ENCODE measurements at places on chromosomes 6 and 20.

DNA sequence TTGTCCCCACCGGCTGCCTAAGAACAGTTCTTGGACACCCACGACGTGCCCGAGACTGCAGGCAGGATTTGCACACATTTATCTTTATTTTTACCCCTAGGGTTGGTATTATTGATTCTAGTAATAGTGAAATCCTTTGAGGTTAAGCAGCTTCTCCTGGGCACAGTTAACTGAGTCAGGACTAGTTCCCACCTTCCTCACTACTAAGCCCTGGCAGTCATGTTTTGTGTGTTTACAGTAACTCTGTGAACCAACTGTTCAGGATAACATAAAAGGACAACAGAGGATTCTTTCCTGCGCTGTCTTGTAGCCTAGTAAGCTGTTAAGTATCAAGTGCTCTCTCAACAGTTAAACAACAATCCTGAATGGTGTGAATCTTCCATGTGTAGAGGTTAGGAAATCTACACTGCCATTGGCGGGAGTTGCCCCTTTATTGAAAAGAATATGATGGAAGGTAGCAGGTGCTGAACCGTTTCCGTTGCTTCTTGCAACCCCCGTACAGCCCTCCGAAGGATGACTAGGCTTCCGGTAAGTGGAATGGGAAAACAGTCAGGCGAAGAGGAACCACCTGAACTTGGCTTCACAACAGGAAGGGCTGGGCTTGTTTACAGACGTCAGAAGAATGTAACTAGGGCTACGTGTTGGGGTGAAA, 979 bp upstream of the SOD2 start:
- no peak for DNase-seq

DNA sequence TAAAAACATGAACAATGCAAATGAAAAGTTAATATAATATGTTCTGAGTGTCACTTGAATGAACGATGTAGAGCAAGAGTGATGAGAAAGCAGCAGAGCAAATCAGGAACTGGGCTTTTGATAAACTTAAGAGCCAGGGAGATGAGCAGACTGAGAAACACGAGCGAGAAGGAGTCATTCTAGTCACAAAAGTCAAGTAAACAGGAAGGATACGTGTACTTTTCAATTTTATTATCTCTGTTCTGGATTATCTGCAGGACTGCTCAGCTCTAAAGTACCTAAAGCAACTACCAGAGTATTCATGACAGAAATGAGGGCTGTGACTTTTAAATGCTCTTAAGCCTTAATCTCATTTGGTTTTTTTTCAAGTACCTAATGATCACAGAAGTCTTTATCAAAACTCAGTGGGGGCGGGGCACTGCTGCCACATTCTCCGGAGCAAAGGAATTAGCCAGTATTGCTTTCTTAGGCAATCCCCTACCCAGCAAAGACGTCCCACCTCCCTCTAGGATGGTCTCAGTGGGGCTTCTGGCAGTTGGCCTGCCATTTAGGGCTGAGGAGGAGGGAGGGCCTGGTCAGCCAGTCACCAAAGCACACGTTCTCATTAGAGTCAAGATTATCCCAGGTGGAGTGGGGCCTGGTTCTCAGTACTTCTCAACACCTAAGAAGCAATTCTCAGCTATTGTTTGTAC, 8.6 kb downstream of the MAN1A1 start:
- DNase-seq, result no peak

DNA sequence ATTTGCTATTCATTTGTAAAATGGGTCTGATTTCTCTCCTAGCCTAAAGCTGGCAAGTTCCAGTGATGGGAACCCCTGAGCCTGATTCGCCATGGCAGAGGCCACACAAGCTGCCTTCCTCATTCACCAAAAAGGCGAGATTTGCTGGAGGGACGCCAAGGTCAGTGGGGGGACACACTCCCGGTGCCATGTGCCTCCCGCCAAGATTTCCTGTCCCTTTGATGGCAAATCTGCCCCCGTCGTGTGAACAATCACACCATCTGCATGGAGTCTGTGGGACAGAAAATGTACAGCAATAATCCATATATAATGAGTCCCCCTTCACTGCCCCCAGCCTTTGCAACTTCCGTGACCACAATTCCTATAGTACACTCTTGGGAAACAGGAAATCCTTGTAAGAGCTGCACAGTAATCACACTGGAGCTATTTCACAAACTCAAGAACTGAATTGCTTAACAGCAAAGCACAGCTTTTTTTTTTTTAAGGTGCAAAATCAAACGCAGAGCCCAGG, 15.7 kb upstream of the IGF2R start:
- no peak for DNase-seq

DNA sequence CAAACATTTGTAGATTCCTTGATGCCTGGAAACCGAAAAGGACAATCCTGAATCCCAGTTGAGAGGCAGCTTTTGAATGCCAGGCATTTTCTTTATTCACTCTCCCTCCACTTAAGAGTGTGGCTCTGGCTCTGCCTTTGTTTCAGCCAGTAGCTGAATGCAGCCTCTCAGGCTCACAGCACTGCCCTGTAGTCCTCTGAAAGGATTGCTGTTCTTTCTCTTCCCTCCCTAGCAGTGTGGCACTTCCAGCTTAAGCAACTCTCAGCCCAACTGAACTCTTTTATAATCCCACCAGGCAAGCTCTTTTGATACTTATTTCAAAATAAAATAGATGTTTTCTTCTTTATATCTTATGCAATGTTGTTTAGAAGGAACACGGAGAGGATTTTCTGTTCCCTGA, 415.6 kb downstream of the GJA1 start:
- no peak for DNase-seq

DNA sequence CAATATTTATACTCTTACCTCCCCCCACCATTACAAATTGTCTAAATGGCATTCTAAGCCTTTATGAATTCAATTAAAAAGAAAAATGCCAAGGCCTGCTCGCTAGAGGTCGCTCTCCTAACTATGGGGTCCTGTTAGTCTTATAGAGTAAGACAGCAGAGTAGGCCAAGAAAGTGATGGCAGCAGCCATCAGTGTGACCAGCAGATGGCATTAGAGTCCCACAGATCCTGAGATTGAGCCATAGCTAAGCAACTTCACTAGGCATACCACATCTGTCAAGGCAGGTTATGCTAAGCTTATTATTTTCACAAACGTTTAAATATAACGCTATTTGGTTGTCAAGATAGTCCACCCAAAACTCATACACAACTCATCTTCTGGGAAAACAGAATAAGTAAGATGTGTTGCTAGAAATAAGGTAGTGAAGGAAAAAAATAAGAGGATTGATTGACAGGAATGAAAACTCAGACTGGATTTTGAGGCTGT, 57.6 kb upstream of the SCAF8 start:
- DNase-seq, result peak; percentile 91

DNA sequence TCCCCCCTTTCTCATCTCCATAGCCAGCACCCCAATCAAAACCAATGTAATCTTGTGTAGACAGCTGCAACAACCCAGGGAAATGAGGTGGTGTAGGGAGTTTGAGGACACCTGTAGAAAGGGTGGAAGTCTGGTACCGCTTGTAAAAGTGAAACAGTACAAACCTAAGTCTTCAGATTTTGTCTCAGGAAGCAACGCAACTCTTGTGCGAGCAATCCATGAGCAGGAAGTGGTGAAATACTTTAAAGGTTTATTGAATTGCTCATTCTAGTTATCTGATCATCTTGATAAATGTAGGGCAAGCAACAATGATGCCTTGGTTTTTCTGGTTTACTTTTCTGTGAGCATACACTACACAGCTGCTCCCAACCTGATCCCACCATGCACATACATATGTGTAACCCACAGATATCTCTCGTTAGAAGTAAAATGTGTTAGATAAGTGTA, 71.1 kb upstream of the THEMIS start:
- DNase-seq, result peak; percentile 40

- DNase-seq, result no peak
Measured at GRCh38 chr20:54572665-54573435, 97.5 kb downstream of the DOK5 start.

- DNase-seq, result no peak
Measured at GRCh38 chr6:5553767-5554166, 292.5 kb downstream of the FARS2 start.
